C1 segment of cervical spinal cord (tissue), 14 donors: ENCODE measurements at places on chromosomes 7 and 10.

DNA sequence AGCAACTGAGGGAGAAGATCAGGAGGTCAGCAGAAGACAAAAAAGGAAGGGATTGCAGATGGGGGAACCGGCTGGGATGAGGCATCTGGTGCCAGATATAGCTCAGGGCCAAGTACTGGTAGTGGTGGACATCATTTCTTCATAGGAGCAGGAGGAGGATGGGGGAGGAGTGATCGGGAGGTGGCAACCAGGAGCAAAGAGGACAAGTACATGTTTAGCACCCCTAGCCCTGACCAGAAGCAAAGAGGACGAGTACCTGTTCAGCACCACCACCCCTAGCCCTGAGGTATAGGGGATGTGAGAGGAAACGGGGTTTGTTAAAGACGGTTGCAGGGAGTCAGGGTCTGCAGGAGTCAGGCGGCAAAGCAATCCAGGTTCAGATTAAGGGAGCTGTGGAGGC, 84.5 kb upstream of the NPS start:
- DNase-seq: no peak

GRCh38 chr7:30048582-30048981, 20.4 kb downstream of the PLEKHA8 start:
- no peak for DNase-seq

DNA sequence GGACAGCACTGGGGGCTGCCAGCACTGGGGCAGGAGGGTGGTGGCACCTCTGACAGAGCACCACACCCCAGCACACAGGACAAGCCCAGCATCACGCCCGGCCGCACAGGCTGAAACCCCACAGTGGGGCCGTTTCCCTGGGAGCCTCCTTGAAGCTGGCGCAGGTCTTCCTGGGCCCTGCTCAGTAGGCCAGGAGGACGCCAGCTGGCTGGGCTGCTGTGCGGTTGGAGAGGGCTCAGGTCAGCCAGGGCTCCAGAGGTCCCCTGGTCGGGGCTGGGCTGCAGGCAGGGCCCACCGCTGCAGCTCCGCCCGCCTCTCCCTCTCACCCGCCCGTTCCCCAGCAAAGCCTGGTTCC, 137.3 kb downstream of the TCERG1L start:
- DNase-seq: no peak

GRCh38 chr10:26090762-26091161, 125.8 kb upstream of the GAD2 start:
- no peak for DNase-seq

DNA sequence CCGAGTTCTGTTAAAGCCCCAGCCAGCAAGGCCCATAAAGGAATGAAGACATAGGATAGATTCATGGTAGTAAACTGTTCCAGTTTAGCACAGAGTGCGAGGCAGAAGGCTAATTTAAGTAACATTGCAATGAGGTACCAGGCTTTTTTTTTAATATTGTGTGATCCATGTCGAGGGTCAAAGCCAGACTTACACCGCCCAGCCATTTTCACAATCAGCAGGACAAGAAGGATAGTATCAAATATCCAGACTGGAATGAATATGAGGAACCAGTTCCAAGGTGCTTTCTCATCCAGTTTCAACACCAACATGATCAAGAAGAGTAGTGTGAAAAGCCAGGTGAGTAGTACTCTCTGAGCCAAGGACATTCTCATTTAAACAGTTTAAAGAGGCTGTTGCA, 4.2 kb downstream of the TMEM60 start:
- DNase-seq: no peak

GRCh38 chr10:122637376-122637775, 62.3 kb downstream of the C10orf120 start:
- no peak for DNase-seq

DNA sequence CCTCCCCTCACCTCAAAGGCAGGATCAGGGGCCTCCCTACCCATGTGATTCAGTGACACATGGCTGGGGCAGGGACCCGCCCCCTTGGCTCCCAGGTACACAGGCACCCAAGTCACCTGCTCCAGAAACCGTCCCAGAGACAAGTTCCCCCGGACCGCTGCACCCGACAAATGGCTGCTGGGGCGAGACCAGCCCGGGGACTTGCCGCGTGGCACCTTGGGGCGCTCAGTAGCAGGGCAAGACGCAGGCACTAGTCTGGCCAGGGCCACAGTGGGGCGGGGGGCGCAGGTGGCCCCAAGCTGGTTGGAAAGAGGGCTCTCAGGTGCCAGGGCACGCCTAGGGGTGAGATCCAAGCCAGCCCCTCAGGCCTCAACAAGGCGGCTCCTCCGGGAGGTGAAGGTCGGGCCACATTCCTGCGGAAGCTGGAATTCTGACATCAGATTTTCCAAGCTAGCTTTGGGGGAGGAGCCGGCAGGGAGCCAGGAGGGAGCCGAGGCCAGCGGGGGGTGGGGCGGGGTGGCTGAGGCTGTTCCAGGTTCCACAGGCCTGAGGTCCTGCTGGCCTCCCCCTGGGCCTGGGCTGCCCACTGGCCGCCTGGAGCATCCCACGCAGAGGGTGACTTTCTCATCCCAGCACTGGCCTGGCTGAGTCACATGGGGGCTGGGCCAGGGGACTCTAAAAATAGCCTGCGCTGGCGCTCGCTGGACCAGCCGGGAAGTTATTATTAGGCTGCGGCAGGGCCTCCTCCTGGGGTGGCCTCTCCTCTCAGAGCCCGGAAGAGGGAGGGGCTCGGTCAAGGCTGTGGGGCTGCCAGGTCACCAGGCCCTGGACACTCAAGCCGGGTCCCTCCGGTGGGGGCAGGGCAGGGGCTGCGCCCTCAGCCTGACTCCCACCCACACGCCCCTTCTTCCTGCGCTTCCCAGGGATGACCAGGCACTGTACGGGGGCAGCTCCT, 20.5 kb upstream of the INPP5A start:
- peak; percentile 64 for DNase-seq

DNA sequence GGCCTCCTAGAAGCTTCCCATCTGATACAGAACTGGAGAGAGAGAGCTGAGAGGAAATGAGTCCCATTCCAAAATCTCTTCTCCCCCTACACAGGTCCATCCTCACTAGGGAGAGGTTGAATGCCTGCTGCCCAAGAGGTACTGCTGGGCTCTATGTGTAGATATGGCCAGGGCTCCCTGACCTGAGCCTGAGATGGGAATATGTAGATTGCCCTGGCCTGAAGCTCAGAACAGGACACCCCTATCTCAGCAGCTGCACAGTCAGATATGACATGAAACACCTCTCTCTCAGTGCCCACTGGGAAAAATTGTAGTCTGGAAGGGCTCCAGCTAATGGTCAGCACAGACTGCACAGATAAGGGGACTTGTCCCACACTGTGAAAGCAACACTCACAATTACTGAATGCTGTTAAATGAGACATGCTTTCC, 3.1 kb upstream of the IFIT1B start:
- peak; percentile 40 for DNase-seq

GRCh38 chr7:47571331-47572093, 10.4 kb downstream of the TNS3 start:
- no peak for DNase-seq

GRCh38 chr7:48782511-48782910, 141.8 kb upstream of the CDC14C start:
- DNase-seq: no peak

- no peak for DNase-seq
Measured at GRCh38 chr7:100120733-100121036, 1.3 kb downstream of the CNPY4 start.

DNA sequence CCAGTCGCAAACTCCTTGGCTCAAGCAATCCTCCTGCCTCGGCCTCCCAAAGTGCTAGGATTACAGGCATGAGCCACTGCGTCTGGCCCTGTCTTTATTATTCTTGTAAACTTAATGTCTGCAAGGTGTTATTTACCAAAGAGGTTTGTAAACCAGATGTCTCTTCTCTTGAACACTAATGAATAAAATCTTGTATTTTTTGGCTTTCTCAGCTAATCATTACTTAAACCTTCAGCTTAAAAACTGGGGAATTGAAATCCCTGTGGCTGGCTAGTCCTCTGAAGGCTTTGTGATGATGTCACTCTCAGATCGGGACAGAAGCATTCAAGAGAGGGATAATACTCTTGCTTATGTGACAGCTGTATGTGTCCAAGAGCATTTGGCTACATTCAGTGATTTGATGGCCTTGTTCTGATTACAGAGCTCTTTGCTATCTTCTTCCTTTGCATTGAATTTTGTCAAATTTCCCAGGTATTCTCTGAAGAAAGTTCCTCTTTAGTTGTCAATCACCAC, 130.3 kb downstream of the BICC1 start:
- DNase-seq: no peak

- DNase-seq: no peak
Measured at GRCh38 chr7:54663603-54664234, 95.3 kb downstream of the SEC61G start.

DNA sequence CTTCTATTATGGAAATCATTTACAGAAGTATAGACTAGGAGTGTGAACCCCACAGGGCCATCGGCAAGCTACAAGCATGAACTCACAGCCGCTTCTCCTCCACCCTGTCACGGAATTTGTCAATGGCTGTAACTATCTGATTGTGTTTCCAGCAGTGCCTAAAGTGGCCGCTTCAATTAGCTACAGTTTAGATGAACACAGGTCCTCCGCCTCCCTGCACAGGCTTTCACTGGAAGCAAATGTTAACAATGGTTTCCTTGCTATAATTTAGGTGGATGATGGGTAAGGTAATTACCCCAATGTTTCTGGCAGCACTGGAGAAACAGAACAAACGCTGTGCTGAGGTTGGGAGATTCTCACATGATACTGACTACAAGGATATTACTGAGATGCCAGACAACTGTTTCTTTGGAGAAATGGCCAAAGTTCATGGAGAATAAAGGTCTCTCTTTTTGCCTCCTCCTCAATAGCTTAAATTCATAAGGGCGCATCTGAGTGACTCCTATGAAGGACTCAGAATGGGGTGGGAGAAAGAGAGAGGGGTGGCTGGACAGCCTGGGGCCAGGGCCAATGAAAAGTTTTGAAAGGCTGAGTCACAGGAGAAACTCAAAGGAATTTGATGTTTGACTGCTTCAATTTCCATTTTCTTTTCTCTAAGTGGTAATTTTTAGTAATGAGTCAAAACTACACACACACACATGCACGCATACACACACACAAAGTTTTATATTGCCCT, 78.9 kb downstream of the SVIL start:
- DNase-seq: no peak

DNA sequence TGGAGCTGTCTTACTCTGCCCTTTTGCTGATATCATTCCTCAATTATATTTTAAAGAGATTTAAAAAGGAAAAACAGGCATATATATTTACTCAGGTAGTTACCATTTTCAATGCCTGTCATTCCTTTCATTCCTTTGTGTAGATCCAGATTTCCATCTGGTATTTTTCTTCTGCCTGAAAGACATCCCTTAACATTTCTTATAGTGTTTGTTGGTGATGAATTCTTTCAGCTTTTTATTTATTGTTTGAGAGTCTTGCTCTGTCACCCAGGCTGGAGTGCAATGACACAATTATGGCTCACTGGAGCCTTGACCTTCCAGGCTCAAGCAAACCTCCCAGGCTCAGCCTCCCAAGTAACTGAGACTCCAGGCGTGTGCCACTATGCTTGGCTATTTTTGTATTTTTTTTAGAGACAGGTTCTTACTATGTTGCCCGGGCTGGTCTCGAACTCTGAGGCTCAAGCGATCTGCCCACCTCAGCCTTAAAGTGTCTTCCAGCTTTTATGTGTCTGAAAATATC, 5.6 kb upstream of the POM121 start:
- no peak for DNase-seq

DNA sequence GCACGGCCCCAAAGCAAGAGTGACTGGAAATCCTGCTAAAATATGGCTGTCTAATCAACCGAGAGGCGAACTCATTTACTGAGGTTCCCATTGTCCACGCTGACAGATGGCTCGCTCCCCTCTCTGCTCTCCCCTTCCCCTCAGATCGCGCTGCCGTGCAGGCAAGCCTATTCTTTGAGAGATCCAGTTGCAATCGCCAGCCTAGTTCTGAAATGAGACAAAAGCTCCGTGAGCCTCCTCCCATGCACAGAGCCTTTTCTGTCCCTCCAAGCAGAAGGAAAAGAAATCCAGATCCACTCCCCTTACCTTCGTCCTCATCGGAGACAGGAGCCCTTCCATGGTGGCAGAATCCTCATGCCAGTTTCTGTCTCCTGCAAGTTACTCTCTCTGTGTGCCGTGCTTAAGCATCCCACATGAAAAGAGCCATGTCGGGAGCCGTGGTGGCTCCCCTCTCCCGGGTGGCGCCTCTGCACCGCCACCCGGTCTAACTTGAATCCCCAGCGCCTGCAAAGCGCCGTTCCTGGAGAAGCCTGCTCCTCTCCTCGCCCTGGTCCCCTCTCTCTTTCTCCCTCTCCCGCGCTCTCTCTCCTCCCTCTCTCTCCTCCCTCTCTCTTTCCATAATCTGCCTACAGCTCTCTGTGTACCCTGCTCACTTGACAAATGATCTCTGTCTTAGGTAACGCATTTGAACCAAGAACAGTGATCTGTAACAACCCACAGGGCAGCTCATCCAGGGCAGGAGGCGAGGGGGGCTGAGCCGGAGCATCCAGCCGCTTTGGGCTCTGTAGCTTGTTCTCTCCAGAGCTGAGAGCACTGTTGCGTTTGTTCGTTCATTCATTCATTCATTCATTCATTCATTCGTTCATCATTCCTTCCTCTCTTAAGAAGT, 156.8 kb downstream of the FRMD4A start:
- DNase-seq: no peak

- DNase-seq: no peak
Measured at GRCh38 chr10:122492999-122493481, 31.7 kb downstream of the HTRA1 start.

GRCh38 chr7:103447073-103447960, 1.3 kb upstream of the SLC26A5 start:
- peak; percentile 26 for DNase-seq

- DNase-seq: no peak
Measured at GRCh38 chr7:98249106-98249505, 2.9 kb downstream of the TECPR1 start.

DNA sequence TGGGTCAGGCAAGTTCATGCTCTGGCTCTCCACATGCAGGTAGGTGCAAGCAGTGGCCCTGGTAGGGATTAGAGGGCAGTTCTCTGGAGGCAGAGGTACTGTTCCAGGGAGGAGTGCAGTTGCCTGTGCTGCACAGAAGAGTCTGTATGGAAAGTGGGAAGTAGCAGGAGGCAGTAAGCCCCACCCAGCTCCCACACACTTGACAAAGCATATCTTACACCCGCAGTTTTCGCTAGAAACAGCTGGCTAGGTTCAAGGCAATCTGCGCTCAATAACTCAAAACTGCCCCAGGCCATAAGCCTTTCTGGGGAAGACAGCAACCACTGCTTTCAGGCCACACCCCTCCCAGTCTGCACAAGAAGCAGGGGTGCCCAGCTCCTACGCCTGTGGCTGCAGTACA, 33.1 kb upstream of the ARMC3 start:
- no peak for DNase-seq

DNA sequence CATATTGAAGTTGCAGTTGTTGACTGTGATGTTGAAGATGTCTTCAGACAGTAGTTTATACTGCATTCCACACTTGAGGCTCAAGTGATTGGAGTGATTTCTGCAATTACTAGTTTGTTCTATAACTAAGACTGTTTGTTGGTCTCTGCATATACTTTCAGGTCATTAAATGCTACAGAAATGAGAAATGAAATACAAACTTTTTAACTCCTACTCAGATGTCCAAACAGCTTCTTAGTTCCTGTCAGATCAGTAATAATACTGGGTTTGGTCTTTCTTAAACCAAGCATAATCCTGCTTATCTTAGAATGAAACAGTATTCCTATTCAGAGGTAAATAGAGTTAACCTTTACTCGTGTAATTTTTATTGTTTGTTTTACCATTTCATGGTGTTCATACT, 115.9 kb downstream of the CCNY start:
- no peak for DNase-seq
